CD8-positive, alpha-beta memory T cell (primary cell): ENCODE measurements at places on chromosomes 2 and 18.

GRCh38 chr18:43524260-43524659, 247.0 kb upstream of the SYT4 start:
- DNase-seq: no peak

DNA sequence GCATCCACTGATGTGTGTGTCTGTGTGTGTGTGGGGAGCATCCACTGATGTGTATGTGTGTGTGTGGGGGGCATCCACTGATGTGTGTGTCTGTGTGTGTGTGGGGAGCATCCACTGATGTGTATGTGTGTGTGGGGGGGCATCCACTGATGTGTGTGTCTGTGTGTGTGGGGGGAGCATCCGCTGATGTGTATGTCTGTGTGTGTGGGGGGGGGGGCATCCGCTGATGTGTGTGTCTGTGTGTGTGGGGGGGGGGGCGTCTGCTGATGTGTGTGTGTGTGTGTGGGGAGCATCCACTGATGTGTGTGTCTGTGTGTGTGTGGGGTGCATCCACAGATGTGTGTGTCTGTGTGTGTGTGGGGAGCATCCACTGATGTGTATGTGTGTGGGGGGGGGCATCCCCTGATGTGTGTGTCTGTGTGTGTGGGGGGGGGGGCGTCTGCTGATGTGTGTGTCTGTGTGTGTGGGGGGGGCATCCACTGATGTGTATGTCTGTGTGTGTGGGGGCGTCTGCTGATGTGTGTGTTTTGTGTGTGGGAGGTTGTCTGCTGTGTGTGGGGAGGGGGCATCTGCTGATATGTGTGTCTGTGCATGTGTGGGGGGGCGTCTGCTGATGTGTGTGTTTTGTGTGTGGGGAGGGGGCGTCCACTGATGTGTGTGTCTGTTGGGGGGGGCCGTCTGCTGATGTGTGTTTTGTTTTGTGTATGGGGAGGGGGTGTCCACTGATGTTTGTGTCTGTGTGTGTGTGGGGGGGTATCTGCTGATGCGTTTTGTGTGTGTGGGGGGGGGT, 125.9 kb downstream of the NFATC1 start:
- DNase-seq: no peak

GRCh38 chr2:112012556-112012955, 42.5 kb upstream of the TMEM87B start:
- DNase-seq: no peak

DNA sequence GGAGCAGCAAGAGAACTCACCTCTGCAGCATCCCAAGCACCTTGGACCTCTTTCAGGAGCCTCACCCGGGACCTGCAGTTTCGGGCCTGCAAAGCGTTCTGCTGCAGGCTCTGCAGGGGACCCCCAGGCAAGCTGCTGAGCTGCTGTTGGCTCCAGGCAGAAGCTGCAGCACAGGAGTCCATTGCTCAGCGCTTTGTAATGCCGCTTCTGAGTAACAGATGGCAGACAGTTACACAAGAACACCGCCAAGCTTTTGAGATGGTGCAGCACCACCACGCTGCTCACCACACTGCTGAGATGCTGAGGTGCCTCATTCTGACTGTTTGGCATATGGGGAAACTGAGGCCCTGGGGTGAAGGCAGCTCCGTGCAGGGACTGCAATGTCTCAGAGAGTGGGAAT, 1.9 kb upstream of the GALNT14 start:
- no peak for DNase-seq

DNA sequence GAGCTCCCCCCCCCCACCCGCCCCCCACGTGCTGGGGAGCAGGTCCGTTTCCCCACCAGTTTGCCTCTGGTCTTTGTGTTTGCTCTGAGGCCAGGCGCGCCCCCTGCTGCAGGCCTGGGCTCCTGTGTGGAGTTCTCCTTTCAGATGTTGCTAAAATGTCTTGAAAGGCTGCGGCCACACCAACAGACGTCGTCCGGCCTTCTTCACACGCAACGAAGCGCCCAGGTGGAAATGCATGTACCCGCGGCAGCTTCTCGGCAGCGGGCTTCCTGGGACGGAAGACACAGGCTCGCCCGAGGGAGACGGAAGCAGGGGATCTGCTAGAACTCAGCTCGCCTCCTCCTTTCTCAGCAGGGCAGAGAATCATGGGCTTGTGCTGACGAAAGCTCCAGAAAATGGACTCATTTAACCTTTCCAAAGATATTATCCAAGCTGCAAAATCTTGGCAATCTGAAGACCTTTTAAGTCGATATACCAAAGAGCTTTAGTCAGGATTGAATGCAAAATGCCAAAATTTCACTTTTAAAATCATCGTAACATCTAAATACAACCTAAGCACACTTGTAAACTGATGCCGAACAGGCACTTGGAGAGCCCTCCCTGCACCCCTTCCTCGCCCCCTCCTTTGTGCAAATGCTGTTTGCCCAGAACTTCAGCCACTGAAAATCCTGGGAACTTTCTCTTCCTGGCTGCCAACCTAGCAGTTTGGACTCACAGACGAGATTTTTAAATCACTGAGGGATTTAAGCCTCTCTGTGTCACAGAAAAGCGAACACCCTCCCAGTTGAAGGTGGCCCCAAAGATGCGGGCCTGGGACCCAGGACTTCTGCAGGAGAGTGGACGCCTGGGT, 125.5 kb upstream of the ZNF516 start:
- DNase-seq: peak; percentile 22

- DNase-seq: no peak
These were observed 312.5 kb upstream of the CHAC2 start for GRCh38 chr2:53455094-53455493.

DNA sequence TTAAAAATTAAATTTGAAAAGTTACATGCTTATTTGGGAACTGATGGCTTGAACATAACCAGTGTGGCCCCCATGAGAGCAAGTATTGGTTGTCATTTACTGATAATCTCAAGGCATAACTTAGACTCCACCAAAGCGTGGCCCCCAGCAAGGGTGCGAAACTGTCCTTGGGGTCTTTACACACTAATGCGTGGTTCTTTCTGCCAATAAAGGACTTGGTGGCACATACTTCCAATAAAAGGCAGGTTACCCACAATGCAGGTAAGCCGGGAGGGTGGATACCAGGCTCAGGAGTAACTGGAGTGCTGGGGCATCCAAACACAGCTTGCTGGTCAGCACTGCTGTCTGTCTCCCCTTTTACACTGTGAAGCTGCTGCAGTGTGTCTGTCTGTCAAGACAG, 278.2 kb upstream of the NCKAP5 start:
- no peak for DNase-seq

GRCh38 chr2:31049916-31050588, 88.2 kb downstream of the GALNT14 start:
- no peak for DNase-seq

- DNase-seq: no peak
These were observed 1696.7 kb upstream of the PIK3C3 start for GRCh38 chr18:40258311-40258710.

- no peak for DNase-seq
These were observed 98.8 kb downstream of the MRO start for GRCh38 chr18:50721006-50721405.

DNA sequence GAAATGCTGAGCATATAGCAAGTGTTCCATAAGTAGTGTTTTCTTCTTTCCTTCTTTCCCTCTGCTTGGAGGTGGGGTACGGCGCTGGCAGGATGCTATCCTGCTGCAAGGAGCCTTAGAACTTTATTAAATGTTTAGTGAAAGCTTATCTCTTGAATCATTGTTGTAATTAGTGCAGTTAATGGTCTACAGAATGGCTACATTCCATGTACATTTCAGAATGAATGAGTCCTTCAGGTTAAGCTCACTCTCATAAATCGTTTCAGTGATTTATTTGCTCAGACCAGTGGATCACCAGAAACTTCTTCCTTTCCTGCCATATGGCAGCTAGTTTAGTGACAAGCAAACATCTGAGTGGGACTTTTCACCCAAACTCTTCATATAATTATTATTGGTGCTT, 3.3 kb upstream of the YWHAQ start:
- no peak for DNase-seq

DNA sequence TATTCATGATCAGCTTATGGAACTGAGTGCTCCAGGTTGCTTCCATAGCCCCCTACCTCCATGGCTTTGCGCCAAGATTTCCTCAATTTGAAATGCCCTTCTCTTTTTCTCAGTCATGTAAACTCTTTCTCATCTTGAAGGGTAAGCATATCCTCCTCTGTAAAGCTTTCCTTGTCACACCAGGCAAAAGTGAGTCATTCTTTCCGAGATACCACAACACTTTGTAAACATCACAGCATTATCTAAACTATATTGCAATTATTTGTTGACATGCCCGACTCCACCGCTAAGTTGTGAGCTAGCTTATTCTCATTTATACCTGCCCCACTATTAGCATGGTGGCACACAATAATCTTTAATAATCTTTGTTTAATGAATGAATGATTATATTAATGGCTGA, 419.5 kb upstream of the CHST9 start:
- no peak for DNase-seq

DNA sequence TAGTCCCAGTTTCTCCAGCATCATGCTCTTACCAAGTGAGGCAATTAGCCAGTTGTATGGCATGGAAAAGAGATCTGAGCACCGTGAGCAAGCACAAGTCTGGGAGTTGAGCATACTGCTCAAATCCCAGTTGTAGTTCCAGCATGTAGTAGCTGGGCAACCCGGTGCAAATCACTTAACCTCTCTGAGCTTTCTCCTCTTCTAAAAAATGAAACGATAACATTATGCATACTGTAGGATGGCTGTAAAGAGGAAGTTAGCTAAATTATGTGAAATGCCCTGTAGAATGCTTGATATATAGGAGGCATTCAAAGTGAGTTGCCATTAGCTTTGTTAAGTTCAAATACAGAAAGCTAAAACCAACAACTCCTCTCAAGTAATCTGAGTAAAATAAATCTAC, 164.0 kb upstream of the ZEB2 start:
- no peak for DNase-seq
